ENCODE measurements at places on chromosomes 3 and 15. TPM values are rescaled to one million over a fixed set of nuclear protein-coding genes. Genes with fewer than 3 reads are reported as not detected.

FAM43A gene
- polyA plus RNA-seq: 5.5 TPM

SLC27A2 gene
- polyA plus RNA-seq: 66.1 TPM

ADAMTS9 gene
- polyA plus RNA-seq: 126 TPM

C2CD4A gene
- polyA plus RNA-seq: 0.29 TPM

BCL2A1 gene
- polyA plus RNA-seq: 0.53 TPM

MPI gene
- 76.7 TPM for polyA plus RNA-seq

GOLGA8J gene
- 0.72 TPM for polyA plus RNA-seq

SV2B gene
- polyA plus RNA-seq: 0.69 TPM

EPHA3 gene
- polyA plus RNA-seq: 4.9 TPM

UBA3 gene
- polyA plus RNA-seq: 80.5 TPM

MLH1 gene
- 52.4 TPM for polyA plus RNA-seq

CNTN4 gene
- polyA plus RNA-seq: 24.5 TPM

TNFSF10 gene
- 26.6 TPM for polyA plus RNA-seq

LTK gene
- 1.3 TPM for polyA plus RNA-seq

CYP8B1 gene
- 0.82 TPM for polyA plus RNA-seq

All from left renal cortex interstitium (tissue), 4 donors.